ENCODE measurements at places on chromosomes 3 and 15. TPM values are rescaled to one million over a fixed set of nuclear protein-coding genes. Genes with fewer than 3 reads are reported as not detected.

The DOCK3 gene
- 8.6 TPM for total RNA-seq

- DNase-seq, result no peak
Observed at GRCh38 chr3:48679411-48680391, 6.0 kb downstream of the NCKIPSD start.

DNA sequence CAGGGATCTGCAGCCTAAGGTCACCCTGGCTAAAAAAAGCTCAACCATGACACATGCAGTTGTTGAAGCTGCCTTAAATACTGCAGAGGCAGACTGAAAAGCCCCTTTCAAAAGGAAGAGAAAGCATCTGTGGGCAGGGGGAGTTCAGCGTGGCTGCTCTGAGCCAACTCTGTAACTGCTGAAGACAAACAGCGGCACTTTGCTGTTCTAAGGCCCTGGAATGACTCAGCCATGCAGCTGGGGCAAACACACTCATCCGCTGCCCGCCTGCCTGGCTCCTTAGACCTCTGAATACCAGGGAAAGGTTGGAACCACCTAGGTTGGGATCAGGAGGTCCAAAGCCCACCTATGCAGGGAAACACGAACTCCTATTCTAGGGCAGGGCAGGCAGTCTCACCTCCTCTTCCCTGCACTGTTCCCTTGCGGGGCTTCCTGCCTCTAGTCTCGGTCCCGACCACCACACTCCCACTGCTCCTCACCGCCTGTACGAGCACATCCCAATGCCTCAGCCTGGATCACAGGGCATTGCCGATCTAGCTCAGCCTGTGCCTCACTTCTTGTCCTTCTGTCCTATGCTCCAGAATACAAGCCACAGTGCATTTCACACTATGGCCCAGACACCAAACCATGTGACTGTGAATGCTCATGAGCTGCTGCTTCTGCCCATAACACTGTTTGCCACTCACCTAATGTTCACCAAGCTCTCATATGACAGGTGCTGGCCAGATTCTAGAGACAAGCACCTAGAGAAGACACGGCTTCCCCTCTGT, 6.6 kb upstream of the MUSTN1 start:
- DNase-seq, result no peak

The KLF13 gene
- 141 TPM for total RNA-seq

The CEMIP gene
- total RNA-seq, result 8.4 TPM

The MYO5C gene
- 17.8 TPM for total RNA-seq

The BFSP2 gene
- not detected for total RNA-seq

DNA sequence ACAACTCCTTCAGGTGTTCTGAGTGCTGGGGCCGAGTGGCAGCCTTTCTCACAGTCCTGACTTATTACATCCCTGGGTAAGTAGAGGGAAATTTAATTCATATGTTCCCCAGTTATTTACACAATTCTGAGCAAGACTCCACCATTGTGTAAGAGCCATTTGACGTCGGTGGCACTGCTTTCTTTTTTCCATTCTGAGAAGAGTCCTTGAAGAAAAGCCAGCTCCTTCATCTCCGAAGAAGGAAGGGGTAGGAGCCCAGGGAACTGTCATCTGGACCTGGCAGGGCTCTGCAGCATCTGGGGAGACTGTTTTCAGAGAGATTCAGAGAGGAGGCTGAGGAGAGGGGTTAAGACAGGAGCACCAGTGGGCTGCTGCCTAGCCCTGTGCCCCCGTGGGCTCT, 22.6 kb upstream of the MASP1 start:
- DNase-seq, result no peak

- no peak for DNase-seq
Observed at GRCh38 chr3:101068876-101069606, 75.8 kb upstream of the ABI3BP start.

DNA sequence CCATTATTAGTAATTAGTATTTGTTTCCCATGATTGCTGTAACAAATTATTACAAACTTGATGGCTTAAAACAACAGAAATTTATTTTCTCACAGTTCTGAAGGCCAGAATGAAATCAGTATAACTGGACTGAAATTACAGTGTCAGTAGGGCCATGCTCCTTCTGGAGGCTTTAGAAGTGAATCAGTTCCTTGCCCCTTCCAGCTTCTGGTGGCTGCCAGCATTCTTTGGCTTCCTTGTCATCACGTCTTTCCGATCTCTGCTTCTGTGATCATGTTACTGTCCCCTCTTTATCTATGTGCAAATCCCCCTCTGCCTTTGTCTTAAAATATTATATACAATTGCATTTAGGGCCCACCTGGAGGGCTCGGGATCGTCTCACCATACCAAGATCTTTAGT, 92.0 kb downstream of the FOXB1 start:
- no peak for DNase-seq

DNA sequence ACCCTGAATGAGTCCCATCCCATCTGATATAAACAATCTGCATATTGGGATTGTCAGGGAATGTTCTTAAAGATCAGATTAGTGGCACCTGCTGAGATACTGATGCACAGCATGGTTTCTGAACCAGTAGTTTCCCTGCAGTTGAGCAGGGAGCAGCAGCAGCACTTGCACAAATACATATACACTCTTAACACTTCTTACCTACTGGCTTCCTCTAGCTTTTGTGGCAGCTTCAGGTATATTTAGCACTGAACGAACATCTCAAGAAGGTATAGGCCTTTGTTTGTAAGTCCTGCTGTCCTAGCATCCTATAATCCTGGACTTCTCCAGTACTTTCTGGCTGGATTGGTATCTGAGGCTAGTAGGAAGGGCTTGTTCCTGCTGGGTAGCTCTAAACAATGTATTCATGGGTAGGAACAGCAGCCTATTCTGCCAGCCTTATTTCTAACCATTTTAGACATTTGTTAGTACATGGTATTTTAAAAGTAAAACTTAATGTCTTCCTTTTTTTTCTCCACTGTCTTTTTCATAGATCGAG, 4.5 kb downstream of the B2M start:
- no peak for DNase-seq

GRCh38 chr15:33425142-33425541, 114.4 kb downstream of the RYR3 start:
- no peak for DNase-seq

The BCL2A1 gene
- total RNA-seq, result 1.1 TPM

GRCh38 chr3:187473778-187474406, 105.7 kb downstream of the RTP4 start:
- DNase-seq, result no peak

- no peak for DNase-seq
Observed at GRCh38 chr15:97196048-97197014, 764.2 kb upstream of the ARRDC4 start.

DNA sequence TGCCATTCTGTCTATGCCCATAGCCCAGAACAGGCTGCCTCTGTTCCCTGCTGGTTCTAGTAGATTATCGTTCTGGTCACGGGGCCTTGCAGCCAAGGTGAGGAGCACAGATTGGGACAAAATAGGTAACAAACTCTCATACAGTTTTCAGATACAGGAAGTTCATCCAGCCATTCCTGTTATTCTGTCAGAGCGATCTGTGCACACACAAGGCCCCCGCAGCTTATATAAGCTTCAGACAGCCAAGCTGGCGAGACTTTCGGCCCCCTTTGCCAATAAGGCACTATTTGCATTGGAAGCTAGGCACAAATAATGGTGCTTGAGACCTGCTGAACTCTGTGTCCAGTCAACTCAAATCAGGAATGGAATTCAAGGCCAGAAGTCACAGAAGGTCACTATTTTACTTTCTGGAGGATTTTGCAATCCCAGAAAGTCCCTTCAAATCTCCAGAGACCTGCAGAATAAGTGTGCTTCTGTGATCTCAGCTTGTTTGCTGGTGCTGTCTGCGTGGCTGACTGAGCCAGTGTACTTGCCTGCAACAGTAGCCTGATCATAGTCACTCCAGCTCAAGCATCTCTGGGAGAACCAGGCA, 69.4 kb downstream of the BFSP2 start:
- no peak for DNase-seq

DNA sequence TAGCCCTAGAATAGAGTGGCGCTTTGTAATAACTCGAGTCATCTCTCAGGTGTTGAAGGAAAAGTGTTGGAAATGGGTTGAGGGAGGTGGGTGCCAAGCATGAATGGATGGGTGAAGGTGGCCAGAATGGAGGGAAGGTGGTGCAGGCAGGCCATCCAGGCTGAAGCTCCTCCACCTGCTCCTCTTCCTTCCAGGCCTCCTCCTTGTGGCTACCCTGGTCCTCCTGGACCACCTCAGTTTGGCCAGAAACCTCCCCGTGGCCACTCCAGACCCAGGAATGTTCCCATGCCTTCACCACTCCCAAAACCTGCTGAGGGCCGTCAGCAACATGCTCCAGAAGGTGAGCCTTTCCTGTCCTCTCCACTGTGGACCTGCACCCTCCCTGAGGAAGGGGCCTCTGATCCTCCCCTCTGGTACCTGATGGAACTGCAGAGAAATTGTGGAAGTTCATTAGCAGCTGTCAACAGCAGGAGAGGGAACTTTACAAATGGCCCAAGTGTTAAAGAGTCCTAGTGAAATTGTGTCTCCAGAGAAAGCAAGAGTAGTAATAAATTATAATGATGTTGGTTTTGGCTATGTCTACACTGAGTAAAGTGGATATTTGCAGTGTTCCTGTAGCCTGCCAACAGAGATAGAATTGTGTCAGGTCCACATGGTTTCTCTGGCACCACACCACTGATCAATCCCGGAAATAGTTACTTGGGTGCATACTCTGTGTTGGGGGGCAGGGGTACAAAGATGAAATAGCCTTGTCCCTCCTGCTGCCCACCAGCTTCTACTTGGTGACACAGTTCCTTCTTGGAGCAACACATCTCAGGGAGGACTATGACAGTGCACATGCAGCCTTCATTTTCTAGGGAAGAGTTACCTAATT, 1.6 kb downstream of the IL12A start:
- no peak for DNase-seq

- no peak for DNase-seq
Observed at GRCh38 chr3:133121450-133121849, 83.3 kb downstream of the TMEM108 start.

The CHRNA5 gene
- total RNA-seq, result 0.72 TPM

Measured in suprapubic skin (tissue), 4 donors.